ENCODE measurements at places on chromosomes 16 and 17.

DNA sequence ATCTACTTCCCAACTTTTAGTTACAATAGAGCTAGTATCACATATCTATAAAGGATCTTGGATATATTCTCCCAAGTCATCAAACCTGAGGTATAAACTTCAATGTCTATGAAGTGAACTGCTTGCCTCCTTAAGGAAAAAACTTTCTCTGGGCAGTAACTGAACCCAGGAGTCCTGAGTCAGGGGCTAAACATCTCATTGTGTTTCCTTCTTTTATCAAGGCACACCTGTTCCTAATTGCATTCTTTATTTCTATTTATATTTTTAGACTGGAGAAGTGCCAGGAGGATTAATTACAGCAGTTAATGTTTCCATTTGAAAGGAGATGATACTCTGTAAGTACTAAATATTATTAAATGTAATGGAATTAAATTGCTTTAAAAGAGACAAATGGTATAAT, 98.6 kb downstream of the CDH8 start:
- DNase-seq = no peak

DNA sequence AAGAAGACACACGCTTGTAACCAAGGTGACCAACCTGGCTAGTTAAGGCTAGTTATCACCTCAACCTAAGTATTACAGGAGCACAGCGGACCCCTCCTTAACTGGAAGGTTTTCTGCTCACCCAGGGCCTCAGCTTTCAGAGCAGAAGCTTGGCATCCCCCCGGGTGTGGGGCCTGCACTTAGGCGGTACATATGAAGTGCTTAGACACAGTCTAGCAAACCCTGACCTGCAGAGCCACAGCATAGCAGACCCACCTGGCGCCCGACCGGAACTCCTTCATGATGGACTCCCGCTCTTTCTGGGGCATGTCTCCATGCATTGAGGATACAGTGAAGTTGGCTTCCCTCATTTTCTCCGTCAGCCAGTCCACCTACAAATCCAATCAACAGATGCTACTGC, 9.8 kb downstream of the EIF4A3 start:
- no peak for DNase-seq

- no peak for DNase-seq
Observed at GRCh38 chr16:2842340-2843000, 12.4 kb downstream of the ZG16B start.

DNA sequence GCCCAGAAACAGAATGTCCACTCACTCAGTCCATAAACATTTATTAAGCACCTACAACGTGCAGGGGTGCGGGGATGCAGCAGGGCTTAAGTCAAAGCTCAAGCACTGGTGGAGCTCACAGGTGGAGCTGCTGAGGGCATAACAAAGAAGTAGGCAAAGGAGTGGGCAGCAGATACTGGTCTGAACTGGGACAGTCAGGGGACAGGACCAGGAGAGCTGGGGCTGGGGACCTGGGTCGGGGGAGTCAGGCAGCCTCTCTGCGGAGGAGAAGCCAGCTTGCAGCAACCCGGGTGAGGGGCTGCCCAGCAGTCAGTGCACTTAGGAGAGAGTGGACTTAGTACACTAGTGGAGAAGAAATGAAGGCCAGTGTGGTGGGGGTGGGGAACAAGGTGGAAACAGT, 10.0 kb upstream of the TNFRSF13B start:
- no peak for DNase-seq

DNA sequence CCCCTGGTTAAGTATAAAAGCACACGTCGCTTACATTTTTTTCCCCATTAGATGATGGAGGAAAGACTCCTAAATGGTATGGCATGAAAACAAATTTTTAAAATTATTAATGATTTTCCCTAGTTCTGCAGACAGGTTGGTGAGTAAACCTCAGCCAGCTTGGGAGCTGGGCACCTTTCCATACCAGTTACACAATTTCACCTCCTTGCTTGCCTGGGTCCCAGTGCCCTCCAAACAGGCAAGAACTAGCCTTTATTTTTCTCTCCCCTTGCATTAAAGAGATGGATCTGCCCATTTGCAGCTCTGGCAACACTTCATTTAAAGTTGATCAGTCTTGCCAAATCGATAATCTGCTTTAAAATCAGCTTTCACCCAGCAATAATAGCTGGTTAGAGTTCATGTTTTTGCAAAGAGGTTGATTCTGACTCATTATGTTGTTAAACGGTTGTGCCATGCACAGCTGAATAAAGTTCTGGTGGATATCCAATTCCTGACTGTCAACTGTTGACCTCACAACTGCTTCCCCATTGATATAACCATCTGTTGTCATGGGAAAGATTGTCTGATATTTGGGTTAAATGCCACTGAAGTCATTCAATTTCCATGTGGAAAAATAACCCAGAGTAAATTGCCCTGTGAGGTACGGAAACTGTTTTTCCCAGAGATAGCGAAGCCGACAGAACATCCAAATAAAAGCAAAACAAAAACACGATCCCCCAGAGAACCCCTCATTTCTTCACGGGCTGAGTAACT, 1.3 kb downstream of the C17orf58 start:
- peak; percentile 64 for DNase-seq

- DNase-seq = no peak
Observed at GRCh38 chr16:23941963-23942564, 106.3 kb downstream of the PRKCB start.

- DNase-seq = peak; percentile 47
Observed at GRCh38 chr17:47978324-47978723, 7.4 kb downstream of the CDK5RAP3 start.

GRCh38 chr16:73125850-73126524, 78.1 kb upstream of the ZFHX3 start:
- DNase-seq = peak; percentile 74

DNA sequence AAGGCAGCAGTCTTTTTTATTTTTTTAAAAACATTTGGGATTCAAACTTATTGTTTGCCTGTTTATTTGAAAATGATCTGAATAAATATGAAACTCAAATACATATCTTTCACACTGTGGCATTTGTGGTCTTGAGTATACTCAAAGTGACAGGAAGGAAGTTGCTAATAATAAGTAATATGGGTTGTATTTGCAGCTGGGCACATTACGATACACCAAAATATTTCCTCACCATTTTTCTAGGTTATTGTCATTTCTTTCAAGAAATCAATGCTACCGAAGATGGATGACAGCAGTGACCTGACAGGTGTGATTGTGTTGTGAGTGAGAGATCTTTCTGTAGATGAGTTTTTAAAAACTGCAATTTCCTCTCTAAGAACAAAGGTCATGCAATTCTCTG, 665.7 kb downstream of the CDH8 start:
- DNase-seq = no peak
